ENCODE measurements at places on chromosomes 13 and 19.

DNA sequence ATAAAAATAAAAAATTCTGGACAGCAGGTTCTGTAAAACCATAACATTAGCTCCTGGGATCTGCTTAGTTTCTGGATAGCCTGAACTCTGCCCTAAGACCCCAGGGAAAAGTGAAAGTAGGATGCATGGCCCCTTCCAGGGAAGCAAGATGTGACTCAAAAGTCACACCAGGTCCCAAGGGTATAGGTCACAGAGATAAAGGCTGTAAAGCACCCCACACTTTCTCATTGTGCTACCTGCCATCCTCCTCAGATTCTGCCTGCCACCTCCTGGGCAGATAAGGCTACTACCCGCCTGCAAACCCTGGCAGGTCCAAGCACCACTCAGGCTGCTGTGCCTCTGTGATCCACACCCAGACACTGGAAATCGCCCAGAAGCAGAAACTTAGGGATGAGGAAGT is 20.6 kb downstream of the FFAR2 start:
- peak; percentile 28 for DNase-seq

DNA sequence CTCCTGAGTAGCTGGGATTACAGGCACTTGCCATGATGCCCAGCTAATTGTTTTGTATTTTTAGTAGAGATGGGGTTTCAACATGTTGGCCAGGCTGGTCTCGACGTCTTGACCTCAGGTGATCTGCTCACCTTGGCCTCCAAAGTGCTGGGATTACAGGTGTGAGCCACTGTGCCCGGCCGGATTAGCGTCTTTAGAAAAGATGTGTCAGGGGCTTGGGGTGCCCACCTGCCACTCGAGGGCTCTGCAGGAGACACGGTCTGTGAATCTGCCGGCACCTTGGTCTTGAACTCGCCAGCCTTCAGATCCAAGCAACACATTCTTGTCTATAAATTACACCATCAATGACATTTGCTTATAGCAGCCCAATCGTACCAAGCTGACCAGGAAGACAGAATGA is 38.8 kb upstream of the TUBGCP3 start:
- no peak for DNase-seq

DNA sequence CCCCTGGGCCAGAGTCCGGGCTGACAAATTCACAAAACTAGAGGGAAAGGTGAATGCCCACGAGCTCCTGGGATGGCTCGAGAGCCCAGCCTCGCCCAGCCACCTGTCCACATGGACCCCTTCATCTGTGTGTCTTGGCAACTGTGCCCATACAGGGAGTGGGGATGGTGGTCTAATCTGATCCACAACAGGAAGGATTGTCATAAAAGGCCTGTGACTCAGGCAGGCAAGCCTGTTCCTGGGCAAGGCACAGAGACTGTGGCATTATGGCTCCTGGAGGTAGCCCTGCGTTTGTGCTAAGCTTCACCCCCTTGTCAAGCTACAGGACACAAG is 20.0 kb downstream of the CAPS start:
- no peak for DNase-seq

GRCh38 chr13:66922444-66922843 is 307.7 kb downstream of the PCDH9 start:
- DNase-seq, result no peak

- DNase-seq, result peak; percentile 51
Measured at GRCh38 chr19:8209462-8210378, 550 bp downstream of the CERS4 start.

GRCh38 chr13:97223037-97223710 is 1.0 kb downstream of the MBNL2 start:
- no peak for DNase-seq

DNA sequence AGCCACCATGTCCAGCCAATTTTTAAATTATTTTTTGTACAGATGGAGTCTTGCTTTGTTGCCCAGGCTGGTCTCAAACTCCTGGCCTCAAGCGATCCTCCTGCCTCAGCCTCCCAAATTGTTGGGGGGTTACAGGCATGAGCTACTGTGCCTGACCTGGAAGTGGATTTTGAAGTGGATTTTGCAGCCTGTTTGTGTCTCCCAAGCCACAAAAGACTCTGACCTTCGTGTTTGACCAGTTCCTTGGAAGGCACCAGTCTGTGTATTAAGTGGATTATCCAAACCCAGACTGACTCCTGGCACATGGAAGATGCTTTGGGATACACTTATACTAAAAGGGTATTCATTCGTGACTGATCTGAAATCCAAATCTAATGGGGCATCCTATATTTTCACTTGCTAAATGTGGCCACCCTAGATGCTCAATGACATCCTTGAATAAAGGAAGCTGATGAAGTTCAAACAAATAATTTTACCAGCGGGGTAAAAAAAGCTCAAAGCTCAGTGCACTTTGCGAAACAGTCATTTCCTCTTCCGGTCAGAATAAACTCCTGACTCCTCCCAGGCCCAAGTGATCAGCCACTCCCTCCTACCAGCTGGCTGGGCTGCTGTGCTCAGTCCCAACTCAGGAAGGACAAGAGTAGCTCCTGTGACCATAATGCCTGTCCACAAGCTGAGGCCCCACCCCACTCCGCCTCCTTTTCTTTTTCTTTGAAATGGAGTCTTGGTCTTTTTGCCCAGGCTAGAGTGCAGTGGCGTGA is 32.6 kb upstream of the GATAD2A start:
- no peak for DNase-seq

- DNase-seq, result no peak
Measured at GRCh38 chr19:33628921-33629825, 7.4 kb downstream of the CHST8 start.

GRCh38 chr13:80654638-80655249 is 313.8 kb upstream of the SPRY2 start:
- DNase-seq, result no peak

GRCh38 chr13:44040070-44040817 is 160.5 kb downstream of the LACC1 start:
- no peak for DNase-seq

DNA sequence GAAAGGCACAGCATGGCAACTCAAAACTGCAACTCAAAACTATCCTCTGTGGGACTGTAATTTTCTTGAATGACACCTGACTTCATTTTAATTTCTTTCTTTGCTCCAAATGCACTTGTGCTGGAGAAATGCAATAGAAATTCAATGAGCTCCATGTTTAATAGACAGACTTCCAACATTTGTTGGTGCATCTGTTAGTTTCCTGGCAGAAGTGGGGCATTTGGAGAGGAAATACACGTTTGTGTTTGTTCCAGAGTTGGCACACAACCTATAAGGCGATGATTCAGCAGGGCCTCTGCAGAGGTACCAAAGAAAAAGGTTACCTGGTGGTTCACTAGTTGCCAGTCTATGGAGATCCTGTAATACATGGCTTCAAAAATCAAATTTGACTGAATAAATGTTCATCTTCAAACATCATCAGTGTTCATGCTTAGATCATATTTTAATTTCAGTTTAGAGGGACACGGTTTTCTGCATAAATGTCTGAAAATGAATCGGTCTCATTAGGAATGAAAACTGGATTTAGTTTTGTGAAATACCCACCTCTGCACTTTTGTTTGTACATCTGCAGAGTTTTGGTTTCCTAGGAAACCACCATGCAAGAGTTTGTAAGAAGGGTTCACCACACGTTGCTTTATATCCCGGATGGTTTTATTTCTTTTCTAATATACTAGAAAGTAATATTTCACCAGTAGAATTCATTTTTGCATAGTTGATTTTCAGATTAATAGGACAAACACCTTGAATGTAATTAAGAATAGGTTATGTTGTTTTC is 21.8 kb upstream of the OBI1 start:
- DNase-seq, result no peak

DNA sequence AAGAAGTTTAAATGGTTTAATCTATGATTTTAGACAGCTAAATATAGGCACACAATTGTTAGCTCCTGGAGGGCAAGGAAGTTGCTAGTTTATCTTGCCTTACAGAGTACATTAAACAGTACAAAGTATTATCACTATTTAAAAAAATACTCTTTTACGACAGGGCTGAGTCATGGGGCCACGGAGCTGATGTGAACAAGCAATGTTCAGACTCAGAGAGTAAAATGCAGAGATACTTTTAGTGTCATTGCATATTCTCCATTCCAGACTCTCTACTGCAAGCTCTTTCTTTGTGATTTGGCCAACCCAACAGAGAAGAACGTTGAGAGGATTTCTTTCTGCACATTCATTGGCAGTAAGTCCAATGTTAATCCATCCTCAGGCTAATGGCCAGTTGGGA is 352.4 kb downstream of the SPRY2 start:
- no peak for DNase-seq

DNA sequence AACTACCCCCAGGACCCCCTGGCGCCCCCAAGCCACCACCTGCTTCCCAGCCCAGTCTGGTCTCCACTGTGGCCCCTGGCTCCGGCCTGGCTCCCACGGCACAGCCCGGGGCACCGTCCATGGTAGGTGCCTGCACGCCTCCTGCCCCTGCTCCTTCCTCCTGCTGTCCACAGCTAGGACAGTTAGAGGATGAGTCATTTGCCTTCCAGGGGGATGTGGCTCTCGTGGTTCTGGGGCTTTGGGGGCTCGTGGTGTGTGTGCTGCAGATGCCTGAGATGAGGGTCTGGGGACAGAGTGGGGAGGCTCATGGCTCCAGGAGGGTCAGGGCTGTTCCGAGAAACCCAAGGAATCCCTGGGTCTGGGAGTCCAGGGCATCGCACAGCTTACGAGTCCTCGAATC is 12.7 kb downstream of the MED25 start:
- DNase-seq, result no peak

DNA sequence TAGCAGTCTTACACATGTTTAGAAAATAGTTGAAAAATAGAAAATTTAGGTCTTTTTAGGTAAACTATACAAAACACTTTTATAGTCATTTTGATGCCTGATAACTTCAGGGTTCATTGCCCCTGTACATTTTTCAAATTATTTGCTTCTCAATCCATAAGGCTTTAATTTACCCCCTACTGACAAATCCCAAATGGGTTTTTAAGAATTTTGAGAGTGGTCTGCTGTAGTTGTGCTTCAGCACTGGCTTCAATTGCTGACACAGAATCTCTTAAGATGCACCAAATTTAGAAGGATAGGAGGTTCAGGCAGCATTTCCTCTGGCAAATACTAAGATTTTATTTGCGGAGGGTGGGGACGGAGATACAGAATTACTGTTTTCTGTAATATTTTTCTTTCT is 89.4 kb downstream of the PCCA start:
- no peak for DNase-seq

DNA sequence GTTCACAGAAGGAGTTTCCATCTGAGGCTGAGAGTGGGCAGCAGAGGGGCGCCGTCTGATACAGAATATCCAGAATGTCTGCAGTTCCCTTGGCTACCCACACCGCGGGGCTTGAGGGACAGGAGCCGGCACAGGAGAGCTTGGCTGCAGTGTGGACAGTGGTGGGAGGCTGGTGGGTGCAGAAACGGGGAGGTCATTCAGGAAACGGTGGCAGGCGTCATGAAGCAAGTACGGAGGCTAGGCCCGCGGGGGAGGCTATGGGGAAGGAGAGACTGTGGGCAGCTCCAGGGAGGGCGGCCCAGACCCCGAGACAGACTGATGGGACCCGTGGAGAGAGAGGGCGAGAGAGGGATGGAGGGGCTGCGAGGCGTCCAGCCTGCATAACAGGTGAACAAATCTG is 55.2 kb upstream of the UQCRFS1 start:
- no peak for DNase-seq

DNA sequence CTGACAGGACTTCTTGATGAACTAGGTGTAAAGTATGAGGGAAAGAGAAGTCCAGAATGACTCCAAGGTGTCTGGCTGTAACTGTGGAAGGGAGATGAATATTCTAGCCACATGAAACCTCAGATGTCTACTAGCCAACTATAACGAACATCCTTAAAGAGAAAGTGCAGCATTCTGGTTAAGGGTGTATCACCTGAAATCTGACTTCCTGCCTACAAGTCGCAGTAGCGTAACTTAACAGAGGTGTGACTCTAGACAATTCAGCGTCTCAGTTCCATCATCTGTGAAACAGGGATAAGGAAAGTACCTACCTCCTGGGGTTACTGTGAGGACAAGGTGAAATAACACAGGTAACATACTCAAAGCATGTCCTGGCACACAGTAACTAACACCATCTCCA is 145.7 kb upstream of the FBXL3 start:
- no peak for DNase-seq

GRCh38 chr13:101452519-101453485 is at the start of gene ITGBL1:
Gene ITGBL1 (plus strand): TSS chr13:101452675. CDS start chr13:101452834, 159 bp downstream.
- DNase-seq, result no peak

DNA sequence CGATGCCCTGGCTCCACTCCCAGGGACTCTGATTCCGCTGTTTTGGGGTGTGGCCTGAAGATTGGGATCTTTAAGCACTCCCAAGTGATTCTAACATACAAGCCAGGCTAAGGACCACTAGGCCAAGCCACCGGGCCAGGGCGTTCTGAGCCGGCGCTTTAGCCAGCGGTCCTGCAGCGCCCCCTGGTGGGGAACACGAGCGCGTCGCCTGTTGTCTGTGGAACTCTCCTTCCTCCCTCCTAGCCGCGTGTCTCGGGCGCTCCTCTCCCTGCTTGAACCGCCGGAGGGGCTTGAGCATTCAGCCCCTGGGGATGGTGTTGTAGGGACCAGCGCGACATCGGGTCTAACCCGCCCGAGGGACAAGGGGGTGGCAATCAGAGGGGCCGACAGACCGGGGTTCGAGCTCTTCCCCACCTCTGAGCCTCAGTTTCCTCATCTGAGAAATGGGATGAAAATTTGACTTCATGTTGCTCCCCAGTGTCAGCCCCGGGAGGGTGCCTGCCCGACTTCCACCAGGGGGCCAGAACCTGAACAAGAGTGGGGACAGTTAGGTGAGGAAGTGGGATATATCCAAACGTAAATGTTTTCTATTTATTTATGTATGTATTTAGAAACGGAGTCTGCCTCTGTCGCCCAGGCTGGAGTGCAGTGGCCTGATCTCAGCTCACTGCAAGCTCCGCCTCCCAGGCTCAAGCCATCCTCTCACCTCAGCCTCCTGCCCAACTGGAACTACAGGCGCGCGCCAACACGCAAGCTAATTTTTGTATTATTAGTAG is 18.0 kb upstream of the PNMA8B start:
- DNase-seq, result peak; percentile 58

DNA sequence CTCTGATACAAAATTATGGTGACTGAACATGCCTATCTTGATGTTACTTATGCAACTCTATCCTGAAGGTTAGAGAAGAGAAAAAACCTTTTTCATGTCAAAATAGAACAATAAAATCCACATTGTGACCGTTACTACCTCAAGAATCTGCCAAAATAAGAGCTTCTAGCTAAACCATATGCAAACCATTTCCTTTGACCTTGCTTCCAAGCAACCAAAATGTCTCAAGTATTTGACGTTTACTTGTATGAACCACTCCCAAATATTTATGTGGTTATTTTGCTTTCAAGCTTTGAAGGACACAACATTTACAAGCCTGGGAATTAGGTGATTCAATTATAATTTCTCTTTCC is 13.9 kb downstream of the FOXO1 start:
- DNase-seq, result no peak

GRCh38 chr13:25345576-25345975 is 26.2 kb upstream of the ATP8A2 start:
- DNase-seq, result no peak

Data from stimulated activated CD4-positive, alpha-beta T cell treated with anti-CD3 and anti-CD28 coated beads, Interleukin-1b, Interleukin-23, amount 100 ng/mL, for 1 hour (primary cell).